ENCODE measurements at places on chromosomes 6 and 20. TPM values are rescaled to one million over a fixed set of nuclear protein-coding genes. Genes with fewer than 3 reads are reported as not detected.

- DNase-seq, result no peak
These were observed 614 bp upstream of the TMEM242 start for GRCh38 chr6:157323966-157324300.

Gene LRRC1
- total RNA-seq, result 22.7 TPM

DNA sequence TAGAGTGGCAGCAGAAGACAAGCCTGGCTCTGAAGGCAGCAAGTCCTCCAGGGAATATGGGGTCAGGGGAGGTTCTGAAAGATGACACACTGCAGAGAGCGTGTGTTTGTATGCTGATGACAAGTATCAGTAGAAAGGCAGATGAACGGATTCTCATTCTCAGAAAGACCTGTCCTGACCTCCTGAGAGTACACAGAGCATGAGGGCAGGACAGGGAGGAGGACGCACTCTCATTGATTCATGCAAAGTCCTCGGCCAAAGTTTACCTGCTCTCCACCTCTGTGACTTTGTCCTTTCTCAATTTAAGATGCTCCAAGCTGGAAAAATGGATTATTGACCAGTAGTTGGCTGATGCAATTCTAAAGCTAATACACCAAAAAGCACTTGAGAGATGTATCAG lies 156.7 kb downstream of the LPA start:
- no peak for DNase-seq

Gene MUCL3
- not detected for total RNA-seq

DNA sequence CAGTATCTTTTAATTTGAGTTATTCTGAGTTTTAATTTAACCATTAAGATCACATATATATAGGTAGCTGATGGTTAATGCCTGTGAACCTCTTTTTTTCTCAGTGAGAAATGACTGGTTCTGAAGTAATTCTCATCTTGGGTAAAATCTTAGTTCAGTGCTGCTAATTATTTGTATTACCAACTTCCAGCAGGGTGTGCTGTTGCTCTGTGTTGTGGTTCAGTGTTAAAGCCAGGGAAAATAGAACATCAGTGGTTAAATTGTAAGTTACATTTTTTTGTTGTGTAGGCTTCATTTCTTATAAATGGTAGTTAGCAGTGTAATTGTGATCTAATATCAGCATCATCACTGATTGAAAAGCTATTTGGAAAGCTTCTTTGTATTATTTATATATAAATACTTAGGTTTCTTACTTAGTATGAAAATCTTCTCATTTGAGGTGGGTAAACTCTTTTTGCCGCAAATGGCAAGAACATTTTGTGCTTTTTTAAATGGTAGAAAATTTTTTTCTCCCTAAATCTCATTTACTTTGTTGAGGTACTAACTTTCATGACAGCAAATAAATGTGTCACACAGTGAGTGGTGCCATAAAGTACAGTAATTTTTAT lies 43.7 kb downstream of the CDC5L start:
- DNase-seq, result peak; percentile 49

DNA sequence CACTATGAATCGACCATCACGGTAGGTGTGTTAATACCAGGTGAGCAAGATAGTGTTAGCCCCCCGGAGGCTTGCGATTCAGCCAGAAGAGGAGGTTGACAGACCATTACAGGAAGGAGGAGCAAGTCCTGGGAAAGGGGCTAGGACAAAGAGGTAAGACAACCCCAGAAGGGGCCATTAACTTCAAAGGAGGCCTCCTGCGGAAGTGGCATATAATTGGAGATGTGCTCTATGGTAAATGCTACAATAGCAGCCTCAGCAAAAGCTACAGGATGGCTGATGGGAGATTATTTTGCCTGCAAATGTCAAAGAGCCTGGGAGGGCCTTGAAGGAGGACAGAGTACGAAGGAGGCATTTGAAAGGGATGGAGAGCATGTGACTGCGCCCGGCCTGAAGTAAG lies 108.6 kb upstream of the CITED2 start:
- DNase-seq, result no peak

- DNase-seq, result no peak
These were observed 382.4 kb upstream of the ADGRB3 start for GRCh38 chr6:68252632-68253031.

DNA sequence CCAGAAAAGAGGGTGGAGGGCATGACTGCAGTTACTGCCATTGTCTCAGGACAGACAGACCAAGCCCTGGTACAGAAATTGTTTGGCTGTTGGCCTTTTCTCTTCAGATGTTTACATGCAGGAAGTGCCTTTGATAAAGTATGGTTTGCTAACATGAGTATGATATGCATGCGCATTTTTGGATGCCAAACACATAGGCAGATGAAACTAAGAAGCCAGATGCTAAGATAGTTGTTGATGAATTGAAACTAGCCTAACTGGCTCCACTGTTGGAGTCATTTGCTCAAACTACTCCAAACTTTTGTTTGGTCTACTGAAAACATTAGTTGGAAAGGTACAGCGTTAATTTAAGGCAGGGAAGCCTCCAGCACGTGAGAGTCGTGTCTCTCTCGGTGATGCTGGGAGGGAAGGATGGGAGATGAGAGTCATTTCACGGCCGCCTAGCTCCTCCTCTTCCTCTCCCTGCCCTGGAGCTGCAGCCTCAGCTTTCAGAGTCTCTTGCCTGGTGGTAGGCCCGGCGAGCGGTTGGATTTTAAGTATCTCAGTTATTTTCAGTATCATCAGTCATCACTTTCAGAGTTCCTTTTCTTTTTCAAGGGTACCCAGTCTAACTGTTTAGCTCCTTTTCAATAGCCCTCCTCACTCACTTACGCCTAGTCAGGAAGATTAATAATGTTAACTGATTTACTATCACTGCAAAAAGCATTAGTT lies 29.7 kb downstream of the RREB1 start:
- DNase-seq, result no peak

- no peak for DNase-seq
These were observed 127.4 kb upstream of the LY86 start for GRCh38 chr6:6461138-6461537.

- DNase-seq, result no peak
These were observed 118.4 kb upstream of the TRAF3IP2 start for GRCh38 chr6:111724039-111724438.

GRCh38 chr6:44062771-44063560 lies 64.3 kb downstream of the MRPL14 start:
- no peak for DNase-seq

Gene CRIP3
- 3.9 TPM for total RNA-seq

GRCh38 chr20:5331340-5331739 lies 14.6 kb upstream of the PROKR2 start:
- no peak for DNase-seq

DNA sequence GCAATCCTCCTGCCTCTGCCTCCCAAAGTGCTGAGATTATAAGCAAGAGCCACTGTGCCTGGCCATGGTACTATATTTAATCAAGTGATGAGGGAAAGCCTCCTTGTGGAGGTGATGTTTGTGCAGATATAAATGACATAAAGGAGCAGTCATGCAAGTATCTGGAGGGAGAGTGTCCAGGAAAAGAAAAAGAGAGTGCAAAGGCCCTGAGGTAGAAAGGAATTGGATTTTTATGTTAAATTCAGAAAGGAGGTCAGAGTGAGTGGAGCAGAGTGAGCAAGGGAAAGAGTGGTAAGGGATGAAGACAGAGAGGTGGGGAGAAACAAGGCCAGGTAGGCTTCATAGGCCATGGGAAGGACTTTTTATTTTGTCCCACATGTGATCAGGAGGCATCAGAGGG lies 7.4 kb upstream of the FKBPL start:
- no peak for DNase-seq

GRCh38 chr20:6657904-6658303 lies 109.6 kb upstream of the BMP2 start:
- no peak for DNase-seq

DNA sequence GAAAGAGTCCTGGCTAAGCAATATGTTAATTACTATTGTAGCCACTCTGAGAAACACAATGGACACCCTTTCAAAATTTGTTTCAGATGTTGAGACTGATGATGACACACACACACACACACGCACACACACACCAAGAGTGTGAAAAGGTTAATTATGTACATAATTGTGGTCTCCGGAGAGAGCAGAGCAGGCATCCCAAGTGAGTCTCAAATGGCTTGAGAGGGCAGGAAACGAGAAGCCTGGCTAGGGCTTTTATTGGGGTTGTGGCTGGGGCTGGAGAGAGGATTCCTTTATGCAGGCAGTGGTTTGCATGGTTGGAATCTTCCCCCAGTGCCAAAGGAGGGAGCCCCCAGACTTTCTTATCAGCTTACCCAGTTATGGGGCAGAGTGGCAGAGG lies 38.2 kb upstream of the NKX2-4 start:
- no peak for DNase-seq
